Right atrium auricular region (tissue), 2 donors: ENCODE measurements at places on chromosomes 3 and 15. TPM values are rescaled to one million over a fixed set of nuclear protein-coding genes. Genes with fewer than 3 reads are reported as not detected.

CRYGS gene
- not detected for total RNA-seq

RHOV gene
- total RNA-seq: not detected

GLDN gene
- total RNA-seq: 1.9 TPM

KLHL40 gene
- total RNA-seq: 0.63 TPM

GRCh38 chr3:132261506-132261905 lies 55.7 kb upstream of the ACP3 start:
- DNase-seq: no peak

DNA sequence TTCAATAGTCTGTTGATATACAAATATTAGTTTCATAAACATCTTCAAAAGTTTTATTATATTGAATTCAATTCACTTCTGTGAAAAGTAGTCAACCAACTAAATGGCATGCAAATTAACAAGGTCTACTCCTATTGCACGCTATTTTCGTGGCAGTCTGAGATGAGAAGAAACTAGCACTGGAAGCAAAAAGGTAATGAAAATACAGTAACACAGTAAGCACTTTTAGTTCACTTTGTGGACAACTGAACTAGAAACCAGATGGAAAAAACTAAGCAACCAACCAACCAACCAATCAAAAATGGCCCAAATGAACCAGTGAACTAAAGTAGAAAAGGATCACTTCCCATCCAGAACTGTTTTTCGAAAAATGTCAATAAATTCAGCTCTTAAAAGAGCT lies 55.7 kb upstream of the ACTC1 start:
- no peak for DNase-seq

DNA sequence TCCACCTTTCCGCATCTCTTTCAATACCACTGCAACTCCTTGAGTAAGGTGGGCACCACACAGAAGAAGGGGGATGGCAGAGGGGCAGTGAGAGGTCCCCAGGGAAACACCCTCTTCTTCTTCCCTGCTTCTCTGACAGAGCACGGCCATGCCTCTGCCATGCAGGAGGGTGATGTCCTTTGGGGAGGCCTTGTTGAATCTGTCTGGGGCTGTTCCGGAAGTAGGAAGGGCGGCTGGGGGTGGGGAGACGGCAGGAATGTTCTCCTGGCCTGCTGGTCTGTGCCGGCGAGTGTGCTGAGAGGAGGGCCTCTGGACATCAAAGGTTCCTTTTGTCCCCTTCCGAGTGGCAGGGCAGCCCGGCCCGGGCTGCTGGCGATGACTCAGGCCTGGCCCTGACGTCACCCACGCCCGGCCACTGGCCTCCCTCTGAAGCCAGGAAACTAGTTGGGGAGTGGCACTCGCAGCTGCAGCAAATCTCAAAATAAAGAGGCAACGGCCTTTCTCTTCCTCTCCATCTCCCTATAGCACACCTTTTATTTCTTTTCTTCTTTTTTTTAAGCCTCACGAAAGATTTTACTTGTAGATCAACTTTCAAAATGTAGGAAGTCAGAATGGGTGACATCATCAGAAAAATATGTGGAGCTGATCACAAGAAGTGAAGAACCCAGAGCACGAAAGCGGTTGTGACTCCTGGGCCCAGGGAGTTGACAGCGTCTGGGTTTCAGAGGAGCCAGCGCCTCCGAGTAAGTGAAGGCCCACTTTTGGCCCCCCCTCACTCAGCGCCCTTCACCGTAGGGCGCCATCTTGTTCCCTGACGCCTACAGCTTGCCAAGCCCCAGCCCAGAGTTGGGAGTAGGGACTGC lies at the start of gene ZBTB38:
Gene ZBTB38, plus strand, starts transcription at position 443 of the 863 bp plus-strand sequence. CDS start 73,885 bp downstream, outside the sequence.
- DNase-seq: peak; percentile 97

DNA sequence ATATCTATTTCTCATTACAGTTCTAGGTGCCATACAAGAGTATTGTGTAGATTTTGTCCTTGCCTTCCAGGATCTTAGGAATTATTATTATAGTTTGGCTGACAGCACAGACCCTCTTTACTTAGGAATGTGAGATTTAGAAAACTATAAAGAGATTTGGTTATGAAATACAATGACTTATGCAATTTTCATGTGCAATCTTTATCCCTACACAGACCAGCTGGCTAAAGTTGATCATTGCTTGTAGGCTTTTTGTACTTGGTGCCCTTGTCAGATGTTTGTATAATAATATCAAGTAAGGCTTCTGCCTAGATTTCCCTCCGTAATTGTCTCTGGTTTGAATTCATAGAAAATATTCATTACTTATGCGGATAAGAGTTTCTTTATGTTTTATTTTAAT lies 174.5 kb upstream of the GAP43 start:
- DNase-seq: no peak

DNA sequence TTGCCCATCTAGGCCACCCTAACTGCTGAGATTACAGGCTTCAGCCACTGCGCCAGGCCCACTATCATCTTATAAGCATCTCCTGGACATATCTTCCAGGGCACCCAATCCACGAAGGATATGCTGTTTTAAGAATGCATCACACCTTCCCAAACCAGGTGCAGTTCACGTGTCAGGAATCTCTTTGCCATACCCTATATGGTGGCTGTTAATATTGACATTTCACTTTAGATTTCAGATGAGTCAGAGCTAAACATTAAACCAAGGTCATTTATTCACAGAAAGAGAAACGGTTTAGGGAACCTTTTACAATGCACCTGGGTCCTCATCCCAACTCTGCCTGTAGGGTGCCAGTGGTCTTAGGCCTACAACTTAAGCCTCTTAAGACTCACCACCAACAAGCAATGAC lies 85.7 kb downstream of the TBL1XR1 start:
- DNase-seq: no peak

GRCh38 chr15:98943601-98944151 lies 63.9 kb downstream of the PGPEP1L start:
- DNase-seq: peak; percentile 74

DNA sequence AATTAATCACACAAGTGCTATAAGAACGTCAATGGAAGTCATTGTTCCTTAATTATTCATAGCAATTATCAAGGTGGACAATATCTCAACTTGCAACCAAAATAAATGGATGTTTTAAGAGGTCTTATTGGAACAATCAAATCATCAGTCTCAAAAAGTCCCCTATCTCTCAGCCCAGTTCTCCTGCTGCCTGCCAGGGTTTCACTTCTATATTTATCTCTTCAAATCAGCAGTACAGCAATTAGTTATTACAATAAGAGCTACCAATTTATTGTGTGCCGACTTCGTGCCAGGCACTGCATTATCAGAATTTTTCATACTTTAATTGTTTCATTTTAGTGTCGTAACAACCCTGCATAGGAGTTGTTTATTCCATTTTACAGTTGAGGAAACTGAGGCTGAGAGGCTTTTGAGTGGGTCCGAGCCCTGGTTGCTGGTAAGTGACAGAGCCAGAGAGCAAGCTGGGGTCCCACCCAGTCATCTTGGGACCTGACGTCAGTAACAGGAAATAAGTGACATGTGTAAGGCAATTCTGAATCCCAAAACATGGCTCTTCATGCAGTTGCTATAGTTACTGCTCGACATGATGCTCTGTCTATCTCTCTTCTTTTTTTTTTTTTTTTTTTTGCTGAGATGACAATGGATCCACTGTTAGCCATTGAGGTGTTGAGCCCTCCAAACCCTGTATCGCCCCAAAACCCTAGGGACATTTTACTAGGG lies 8.8 kb upstream of the KCTD6 start:
- DNase-seq: no peak

DNA sequence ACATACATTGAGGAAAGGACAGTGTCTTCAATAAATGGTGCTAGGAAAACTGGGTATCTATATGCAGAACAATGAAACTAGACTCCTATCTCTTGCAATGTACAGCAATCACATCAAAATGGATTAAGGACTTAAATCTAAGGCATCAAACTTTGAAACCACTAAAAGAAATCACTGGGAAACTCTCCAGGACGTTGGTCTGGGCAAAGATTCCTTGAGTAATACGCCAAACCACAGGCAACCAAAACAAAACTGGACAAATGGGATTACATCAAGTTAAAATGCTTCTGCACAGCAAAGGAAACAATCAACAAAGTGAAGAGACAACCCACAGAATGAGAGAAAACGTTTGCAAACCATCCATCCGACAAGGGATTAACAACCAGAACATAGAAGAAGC lies 14.5 kb downstream of the LAMP3 start:
- DNase-seq: no peak

GRCh38 chr3:69880069-69880640 lies 119.4 kb upstream of the SAMMSON start:
- no peak for DNase-seq
